Hippocampal formation (tissue), 2 donors: ENCODE measurements at places on chromosomes 3 and 15.

DNA sequence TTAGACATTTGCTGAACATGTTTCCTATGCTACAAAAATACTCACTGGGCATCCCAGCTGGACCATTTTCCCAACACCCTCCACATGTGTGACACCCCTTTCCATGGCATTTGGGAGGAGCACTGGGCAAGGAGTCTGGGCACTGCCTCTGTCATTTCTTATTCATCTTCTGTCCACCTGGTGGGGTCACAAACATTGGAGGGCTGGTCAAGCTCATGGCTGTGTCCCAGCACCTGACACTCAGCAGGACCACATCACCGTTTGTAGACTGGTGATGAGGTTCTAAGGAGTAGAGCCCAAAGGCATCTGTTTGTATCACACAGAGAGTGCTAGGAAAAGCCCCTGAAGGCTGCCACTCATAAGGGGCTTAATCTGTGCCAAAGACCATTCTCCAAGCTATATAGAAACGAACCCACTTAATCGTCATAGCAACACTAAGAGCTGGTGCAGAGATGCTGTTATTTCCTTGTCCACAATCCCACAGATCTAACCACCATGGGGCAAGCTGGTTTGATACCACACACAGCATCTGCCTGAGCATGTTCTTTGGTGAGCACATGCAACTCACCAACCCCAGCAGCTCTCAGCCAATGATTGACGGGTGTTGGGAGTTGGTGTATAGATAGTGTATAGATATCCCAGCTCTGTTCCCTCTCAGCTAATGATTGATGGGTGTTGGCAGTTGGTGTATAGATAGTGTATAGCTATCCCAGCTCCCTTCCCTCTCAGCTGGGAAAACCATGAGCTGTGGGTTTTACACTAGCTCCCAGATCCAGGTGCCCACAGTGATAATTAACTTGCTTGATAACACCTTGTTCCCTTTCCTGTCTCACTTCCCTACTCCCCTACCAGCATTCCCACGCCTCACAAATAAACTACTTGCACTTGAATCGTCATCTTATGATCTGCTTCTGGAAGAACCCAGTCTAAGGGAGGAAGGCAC is 42.7 kb upstream of the ATP2B2 start:
- no peak for DNase-seq

DNA sequence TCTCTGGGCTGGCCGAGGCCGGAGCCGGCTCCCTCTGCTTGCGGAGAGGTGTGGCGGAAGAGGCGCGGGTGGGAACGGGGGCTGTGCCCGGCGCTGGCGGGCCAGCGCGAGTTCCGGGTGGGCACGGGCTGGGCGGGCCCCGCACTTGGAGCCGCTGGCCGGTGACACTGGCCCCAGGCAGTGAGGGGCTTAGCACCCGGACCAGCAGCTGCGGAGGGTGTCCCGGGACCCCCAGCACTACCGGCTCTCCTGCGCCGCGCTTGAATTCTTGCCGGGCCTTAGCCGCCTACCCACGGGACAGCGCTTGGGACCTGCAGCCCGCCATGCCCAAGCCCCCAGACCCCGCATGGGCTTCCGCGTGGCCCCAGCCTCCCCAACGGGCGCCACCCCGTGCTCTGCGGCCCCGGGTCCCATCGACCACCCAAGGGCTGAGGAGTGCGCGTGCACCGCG is 736.3 kb upstream of the ARRDC4 start:
- DNase-seq = no peak

DNA sequence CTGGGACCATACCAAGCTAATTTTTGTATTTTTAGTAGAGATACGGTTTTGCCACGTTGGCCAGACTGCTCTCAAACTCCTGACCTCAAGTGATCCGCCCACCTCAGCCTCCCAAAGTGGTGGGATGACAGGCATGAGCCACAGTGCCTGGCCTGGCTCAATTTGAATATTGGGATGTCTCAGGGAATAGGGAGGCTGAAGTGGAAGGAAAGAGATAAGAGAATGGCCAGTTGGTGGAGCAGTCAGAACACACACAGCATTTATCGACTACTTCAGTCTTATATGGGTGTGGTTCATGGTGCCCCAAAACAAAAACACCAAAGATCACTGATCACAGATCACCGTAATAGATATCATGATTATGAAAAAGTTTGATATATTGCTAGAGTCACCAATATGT is 144.4 kb downstream of the GMNC start:
- DNase-seq = no peak

GRCh38 chr15:51348688-51349087 is 7.2 kb downstream of the GLDN start:
- DNase-seq = peak; percentile 87

- DNase-seq = no peak
Observed at GRCh38 chr3:129207479-129207878, 23.8 kb upstream of the CNBP start.

DNA sequence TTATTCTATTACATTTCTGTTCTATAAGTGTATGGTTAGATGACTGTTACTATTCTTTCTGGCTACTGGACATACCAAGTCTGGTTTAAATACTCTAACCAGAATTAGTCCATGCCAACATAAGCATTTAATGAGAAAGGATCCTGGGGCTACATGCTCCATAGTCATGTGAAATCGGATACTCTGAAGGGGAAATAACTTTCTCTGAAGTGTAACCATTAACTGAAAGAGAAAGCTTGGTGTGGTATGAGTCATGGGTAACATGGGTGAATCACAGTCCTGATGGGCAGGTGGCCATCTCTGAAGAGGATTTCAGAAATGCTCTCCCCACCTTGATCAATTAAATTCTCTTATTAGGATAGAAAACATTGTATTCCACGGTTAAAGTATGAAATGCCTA is 69.4 kb downstream of the FHIT start:
- DNase-seq = no peak
